ENCODE measurements at places on chromosomes 2 and 18. TPM values are rescaled to one million over a fixed set of nuclear protein-coding genes. Genes with fewer than 3 reads are reported as not detected.

Gene LCT
- not detected for total RNA-seq

Gene CIB4
- total RNA-seq, result not detected

DNA sequence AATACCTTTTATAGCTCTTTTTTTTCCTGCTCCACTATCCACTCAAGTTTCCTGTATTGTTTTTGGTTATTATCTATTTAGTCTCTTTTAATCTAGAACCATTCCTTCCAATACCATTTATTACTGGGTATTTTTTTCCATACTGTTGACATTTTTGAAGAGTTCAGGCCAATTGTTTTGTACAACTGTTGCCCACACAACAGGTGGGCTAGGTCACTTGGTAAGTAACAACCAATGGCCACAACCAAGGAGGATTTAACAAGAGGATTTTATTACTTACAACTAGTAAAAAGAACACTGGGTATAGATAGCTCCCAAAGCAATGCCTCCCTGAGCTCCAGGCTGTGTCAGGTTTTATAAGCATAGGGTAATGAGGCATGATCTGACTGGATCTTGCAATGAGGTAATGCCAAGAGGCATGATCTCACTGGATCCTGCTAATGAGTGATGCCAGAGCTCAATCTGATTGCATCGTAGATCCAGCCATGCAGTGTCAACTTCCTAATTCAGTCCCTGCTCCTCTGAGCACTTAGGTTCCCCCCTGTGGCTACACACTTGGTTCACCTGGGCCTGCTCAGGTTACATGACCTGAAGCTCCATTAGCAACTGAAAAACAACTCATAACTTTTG, 7.1 kb upstream of the CEP68 start:
- no peak overlapping the region for H3K4me3 ChIP-seq
- ATAC-seq, result no peak
- no peak overlapping the region for H3K27ac ChIP-seq
- no peaks in the 10 kb centered on the region for H3K4me1 ChIP-seq

- H3K27me3 ChIP-seq, result no peaks in the 10 kb centered on the region
- H3K4me3 ChIP-seq, result no peak overlapping the region
- H3K36me3 ChIP-seq, result no peaks in the 10 kb centered on the region
- ATAC-seq, result no peak
- H3K27ac ChIP-seq, result no peak overlapping the region
Measured at GRCh38 chr2:226508683-226509082, 290.9 kb downstream of the IRS1 start.

DNA sequence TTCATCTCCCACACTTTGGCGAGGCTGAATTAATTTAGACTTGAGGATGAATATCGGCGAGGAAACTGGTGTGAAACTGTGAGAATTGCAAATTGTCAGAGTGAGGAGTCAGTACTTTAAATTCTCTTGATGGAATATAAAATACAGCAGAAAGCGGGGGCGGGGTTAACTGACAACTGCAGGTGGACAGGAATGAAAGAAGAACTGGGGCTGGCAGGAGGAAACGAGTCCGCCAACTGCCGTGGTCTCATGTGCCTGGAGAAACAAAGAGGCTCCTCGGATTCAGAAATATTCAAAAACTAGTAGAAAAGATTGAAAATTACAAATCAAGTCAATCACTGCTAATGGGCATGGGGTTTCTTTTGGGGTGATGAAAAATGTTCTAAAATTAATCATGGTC, 44.3 kb downstream of the MOGAT1 start:
- H3K27ac ChIP-seq, result no peak overlapping the region
- H3K27me3 ChIP-seq, result no peaks in the 10 kb centered on the region
- no peaks in the 10 kb centered on the region for H3K36me3 ChIP-seq
- no peak overlapping the region for H3K4me3 ChIP-seq

DNA sequence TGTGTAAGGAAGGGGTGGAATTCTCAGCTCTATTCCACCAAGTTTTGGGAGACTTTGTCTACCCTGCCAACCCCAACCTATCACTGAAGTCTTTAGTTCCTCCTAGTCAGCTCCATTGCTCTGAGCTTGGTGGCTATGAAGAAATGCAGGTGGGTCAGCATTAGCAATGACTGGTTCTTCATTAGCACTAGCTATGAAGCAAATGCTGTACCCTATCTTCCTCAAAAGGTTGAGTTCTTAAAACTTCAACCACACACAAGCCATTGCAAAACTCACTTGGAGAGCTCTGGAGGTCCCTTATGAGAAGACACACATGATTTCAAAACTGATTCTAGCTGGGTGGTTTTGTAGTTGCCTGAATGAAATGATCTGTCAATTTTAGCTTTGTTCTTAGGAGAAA, 193.8 kb downstream of the IKZF2 start:
- no peaks in the 10 kb centered on the region for H3K36me3 ChIP-seq
- no peak overlapping the region for H3K4me3 ChIP-seq
- H3K27ac ChIP-seq, result no peak overlapping the region
- H3K4me1 ChIP-seq, result no peaks in the 10 kb centered on the region
- ATAC-seq, result peak; percentile 13

GRCh38 chr2:120278901-120279300, 26.2 kb downstream of the RALB start:
- H3K36me3 ChIP-seq, result peaks cover 34% of the 10 kb centered on the region
- H3K27me3 ChIP-seq, result no peaks in the 10 kb centered on the region
- H3K4me1 ChIP-seq, result no peaks in the 10 kb centered on the region
- no peak overlapping the region for H3K4me3 ChIP-seq

DNA sequence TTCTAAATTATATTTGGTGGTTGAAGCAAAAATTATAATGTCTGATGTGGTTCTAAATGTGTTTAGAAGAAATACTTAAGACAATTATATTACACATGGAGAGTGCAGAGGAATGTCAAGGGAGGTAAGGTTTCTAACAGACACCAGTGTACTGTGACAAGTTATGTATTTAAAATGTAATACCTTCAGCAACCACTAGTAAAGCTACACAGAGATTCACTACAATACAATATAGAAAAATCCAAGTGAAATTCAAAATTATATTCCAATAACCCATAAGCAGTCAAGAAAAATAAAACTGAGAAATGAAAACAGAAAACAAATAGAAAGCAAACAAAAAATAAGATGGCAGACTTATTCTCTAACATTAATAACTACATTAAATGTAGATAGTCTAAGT, 249.5 kb upstream of the KLHL14 start:
- no peak for ATAC-seq
- H3K27ac ChIP-seq, result no peak overlapping the region
- no peaks in the 10 kb centered on the region for H3K4me1 ChIP-seq
- H3K27me3 ChIP-seq, result no peaks in the 10 kb centered on the region

GRCh38 chr18:12839526-12840196, 44.4 kb downstream of the PTPN2 start:
- no peaks in the 10 kb centered on the region for H3K4me1 ChIP-seq
- H3K27ac ChIP-seq, result peak overlapping the region; percentile 46
- H3K4me3 ChIP-seq, result no peak overlapping the region
- no peak for ATAC-seq
- no peaks in the 10 kb centered on the region for H3K27me3 ChIP-seq

DNA sequence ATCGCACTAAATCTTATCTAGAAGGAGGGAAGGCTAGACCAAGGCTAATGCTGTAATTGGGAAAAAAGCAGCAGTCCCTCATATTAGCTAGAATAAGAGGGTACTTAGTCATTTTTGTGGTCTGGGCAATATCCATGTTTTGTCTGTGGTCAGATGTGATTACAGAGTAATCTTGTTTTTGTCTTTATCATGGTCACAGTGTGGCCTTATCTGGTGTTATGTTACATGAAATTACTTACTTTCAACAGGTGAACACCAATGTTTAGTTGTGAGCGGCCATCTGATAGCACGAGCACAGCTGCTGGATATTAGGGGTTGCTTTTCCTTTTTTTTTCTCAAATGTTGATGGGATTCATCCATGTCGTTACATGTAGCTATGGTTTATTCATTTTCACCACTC, 23.7 kb upstream of the PLEKHM3 start:
- H3K27ac ChIP-seq, result no peak overlapping the region
- ATAC-seq, result no peak
- H3K4me3 ChIP-seq, result no peak overlapping the region
- H3K27me3 ChIP-seq, result peaks cover 12% of the 10 kb centered on the region
- no peaks in the 10 kb centered on the region for H3K36me3 ChIP-seq

Data from gastroesophageal sphincter (tissue), 4 donors.